ENCODE measurements at places on chromosomes 6 and 20. TPM values are rescaled to one million over a fixed set of nuclear protein-coding genes. Genes with fewer than 3 reads are reported as not detected.

DNA sequence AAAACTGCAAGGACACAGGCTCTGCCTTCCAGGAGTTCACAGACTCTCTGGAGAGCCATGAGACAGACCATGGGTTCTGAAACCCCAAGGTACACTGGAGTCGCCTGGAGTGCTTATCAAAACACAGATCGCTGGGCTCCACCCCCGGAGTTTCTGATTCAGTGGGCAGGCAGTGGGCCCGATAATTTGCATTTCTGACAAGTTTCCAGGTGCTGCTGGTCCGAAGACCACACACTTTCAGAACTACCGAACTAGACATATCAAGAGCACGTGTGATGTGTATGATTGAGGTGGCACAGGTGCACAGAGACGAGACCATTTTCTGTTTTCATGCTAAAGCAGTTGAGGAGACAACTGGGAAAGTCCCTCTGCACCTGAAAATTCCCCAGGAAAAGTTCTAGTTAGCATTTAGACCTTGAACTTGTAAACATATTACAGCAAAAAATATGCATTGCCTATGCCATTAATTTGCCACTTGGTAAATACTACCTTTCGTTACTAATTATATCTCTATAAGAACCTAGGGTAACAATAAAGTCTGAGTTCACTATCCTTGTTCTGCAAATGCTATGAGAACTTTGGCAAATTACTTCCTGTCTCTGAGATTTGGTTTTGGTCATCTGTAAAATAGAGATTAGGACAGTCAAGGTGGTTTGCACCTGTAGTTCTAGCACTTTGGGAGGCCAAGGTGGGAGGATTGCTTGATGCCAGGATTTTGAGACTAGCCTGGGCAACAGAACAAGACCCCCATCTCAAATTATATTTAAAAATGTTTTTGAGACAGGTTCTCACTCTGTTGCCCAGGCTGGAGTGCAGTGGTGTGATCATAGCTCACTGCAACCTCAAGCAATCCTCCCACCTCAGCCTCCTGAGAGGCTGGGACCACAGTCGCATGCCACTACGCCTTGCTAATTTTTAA, 14.3 kb upstream of the PIM1 start:
- no peaks in the 10 kb centered on the region for H3K27me3 ChIP-seq
- H3K36me3 ChIP-seq: no peaks in the 10 kb centered on the region
- H3K4me1 ChIP-seq: peaks cover 17% of the 10 kb centered on the region
- no peak overlapping the region for H3K4me3 ChIP-seq
- DNase-seq: no peak
- no peak overlapping the region for H3K27ac ChIP-seq

GRCh38 chr6:75480425-75480824, 13.2 kb downstream of the FILIP1 start:
- H3K36me3 ChIP-seq: no peaks in the 10 kb centered on the region
- H3K4me3 ChIP-seq: no peak overlapping the region
- H3K27me3 ChIP-seq: no peaks in the 10 kb centered on the region
- H3K4me1 ChIP-seq: no peaks in the 10 kb centered on the region

GRCh38 chr6:127496471-127496870, 22.7 kb downstream of the MTCL3 start:
- no peak overlapping the region for H3K4me3 ChIP-seq
- no peaks in the 10 kb centered on the region for H3K36me3 ChIP-seq
- DNase-seq: no peak
- H3K4me1 ChIP-seq: no peaks in the 10 kb centered on the region
- no peaks in the 10 kb centered on the region for H3K27me3 ChIP-seq
- H3K27ac ChIP-seq: no peak overlapping the region

The CBFA2T2 gene
- total RNA-seq: 20.0 TPM

The UFL1 gene
- total RNA-seq: 19.3 TPM

DNA sequence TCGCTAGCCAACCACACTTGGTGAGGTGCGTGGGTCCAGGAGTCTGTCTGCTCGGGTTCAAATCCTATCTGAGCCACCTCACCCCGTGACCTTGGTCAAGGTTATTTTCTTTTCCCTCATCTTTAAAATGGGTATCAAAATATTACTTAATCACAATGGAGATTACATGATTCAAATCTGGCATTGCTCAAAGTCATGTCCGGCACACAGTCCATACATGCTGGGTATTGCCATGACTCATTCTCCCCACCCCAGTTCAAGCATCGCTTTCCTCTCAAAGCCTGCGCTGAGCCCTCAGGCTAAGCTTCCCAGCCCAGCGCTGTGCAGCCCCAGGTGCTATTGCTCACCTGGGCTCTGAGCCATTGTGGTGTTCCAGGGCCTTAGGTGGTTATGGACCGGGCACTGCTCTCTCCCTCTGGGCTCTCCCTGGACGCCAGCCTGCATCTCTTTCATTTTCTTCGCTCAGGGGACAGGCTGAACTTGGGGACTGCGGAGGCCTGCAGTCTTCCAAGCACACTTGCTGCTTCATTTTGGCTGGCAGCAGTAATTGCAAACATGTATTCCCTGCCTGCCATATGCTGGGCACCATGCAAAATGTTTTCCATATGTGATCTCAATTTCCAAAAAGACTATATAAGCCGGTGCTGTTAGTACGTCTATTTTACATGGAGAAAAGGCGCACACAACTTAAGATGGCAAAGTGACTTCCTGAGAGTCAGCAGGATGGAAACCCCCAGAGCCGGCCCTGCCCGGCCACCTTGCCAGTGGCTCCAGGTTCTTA, 27.3 kb downstream of the WRNIP1 start:
- DNase-seq: no peak
- H3K27ac ChIP-seq: 0 out of 2 replicates have a peak overlapping the region, but pooled peaks have one; percentile 74
- no peaks in the 10 kb centered on the region for H3K36me3 ChIP-seq
- no peaks in the 10 kb centered on the region for H3K27me3 ChIP-seq

DNA sequence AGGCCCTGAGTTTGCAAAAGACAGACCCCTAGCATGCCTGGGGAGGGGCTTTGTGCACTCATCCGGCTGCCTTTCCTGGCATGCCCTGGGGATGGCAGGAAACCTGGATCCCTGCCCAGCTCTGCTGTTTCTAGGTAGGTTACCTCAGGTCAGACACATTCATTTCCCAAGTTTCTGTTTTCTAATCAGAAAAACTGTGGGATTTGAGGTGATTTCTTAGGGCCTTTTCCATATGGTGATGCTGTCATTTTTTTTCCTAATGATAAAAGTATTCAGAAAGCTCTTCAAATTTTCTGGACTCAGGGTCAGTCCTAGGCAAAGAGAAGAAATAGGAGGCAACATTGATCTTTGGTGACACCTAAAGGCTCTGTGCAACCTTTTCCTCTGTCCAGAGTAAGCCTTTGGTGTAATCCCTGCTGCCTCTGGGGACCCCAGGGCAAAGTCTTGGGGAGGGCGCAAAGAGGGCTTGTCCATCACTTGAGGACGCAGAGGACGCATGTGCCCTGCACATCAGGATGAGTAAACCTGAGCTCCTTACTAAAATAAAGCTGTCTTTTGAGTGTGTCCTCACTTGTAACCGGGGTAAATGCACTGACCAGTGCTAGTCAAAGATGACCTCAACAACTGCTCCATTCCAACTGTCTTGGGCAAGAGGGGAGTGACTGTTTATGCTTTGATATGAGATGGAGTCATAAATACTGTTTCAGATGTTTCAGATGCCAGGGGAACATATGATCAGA, 13.5 kb upstream of the TRAM2 start:
- H3K27ac ChIP-seq: no peak overlapping the region
- H3K4me3 ChIP-seq: no peak overlapping the region
- H3K36me3 ChIP-seq: no peaks in the 10 kb centered on the region
- DNase-seq: no peak

DNA sequence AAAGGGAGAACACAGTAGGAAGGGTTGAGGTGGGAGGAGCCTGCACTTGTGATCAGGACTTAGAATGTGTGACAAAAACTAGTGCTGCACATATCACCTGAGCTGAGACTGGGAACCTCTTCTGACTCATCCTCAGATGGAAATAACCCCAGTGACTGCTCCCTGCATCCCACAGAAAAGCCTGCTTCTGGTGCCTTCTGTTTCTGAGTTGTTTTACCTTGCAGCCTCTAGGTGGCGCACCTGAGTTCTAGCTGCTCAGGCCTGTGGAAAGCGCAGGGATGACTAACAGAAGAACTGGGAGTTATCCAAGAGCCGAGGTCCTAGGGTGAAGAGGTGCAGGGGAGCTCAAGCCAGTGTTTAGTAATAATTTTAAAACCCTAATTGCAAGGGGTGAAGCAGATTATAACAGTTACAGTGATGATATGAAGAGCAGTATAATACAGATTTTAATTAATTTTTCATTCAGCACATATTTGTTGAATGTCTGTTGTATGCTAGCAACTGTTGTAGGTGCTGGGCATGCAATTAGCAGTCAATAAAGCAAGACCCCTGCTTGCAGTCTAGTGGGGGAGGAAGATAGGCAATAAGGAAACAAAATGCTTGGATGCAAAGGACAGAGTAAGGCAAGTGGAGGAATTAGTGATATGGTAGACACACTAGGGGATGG, 302.5 kb downstream of the DHX35 start:
- H3K4me1 ChIP-seq: no peaks in the 10 kb centered on the region
- no peak overlapping the region for H3K4me3 ChIP-seq
- peak; percentile 49 for DNase-seq
- H3K27ac ChIP-seq: no peak overlapping the region

Data from PC-9 (cell line).